CD4-positive, alpha-beta T cell treated with Interleukin-10 for 1 hour (primary cell): ENCODE measurements at places on chromosomes 1 and 21.

GRCh38 chr1:85934516-85934915, 222.1 kb downstream of the COL24A1 start:
- DNase-seq = no peak

GRCh38 chr1:204321665-204322064, 38.1 kb downstream of the PLEKHA6 start:
- no peak for DNase-seq

DNA sequence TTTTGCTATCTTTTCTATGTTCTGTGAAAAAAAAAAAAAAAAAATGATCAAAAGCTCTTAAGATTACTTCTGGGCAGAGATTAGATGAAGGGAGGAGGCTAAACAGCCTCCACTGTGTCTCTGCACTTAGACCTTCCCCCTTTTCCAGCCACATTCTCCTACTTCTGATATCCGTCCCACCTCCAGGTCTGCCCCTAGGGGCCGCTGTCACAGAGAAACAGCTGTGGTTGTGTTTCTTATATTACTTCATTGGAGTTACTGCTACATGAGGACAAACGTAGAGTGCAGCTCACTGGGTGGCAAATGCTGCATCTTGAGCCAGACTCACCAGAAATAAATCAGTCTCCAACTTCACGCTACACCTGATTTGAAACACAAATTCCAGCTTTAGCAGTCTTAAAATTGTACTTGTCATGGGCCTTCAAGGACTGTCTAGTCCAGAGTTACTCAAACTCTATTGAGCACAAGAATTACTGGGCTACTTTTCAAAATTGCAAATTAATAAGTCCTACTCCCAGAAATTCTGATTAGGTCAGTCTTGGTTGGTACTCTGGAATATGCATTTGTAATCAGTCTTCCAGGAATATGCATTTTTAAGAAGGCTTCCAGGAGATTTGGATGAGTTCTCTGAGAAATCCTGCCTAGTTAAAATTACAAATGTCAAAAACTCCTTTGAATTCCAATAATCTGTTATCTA, 125.2 kb upstream of the PTBP2 start:
- DNase-seq = peak; percentile 10

GRCh38 chr1:12591267-12591938, 26.6 kb downstream of the DHRS3 start:
- DNase-seq = no peak

- no peak for DNase-seq
These were observed 37.5 kb upstream of the HOOK1 start for GRCh38 chr1:59776960-59777852.

DNA sequence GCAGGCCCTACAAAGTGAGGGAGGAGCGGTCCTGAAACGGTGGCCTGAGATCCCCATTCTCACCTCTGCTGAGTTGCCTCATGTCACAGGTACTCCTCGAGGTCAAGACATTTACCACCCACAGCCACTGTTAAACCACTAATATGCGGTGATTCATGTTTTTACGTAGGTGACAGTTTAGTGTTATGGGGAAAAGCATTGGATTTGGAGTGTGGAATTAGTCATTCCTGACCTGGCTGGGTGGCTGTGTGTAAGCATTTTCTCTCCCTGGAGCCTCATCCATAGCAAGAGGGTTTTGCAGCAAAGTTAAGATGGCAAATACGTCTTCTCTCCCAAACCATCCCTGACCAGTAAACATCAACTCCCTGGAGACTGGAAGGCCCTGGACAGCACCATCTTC, 57.8 kb upstream of the KCNJ6 start:
- DNase-seq = no peak

DNA sequence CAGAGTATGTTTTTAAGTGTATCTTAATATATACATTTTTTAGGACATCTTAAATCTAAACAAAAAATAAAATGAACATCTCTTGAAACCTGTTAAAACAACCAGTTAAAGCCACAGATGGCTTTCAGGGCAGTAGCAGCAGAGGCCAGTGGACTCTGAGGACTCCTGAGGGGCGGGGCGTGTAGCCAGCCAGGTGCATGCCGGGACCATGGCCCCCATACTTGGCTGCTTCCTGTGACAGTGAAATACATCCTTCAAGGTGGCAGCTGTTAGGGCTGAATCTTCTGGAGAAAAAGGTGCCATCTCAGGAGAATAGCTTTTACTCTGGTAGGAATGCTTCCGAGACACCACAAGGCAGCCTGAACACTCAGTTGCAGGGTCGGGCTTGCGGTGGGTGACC, 9.6 kb downstream of the RHOU start:
- no peak for DNase-seq

DNA sequence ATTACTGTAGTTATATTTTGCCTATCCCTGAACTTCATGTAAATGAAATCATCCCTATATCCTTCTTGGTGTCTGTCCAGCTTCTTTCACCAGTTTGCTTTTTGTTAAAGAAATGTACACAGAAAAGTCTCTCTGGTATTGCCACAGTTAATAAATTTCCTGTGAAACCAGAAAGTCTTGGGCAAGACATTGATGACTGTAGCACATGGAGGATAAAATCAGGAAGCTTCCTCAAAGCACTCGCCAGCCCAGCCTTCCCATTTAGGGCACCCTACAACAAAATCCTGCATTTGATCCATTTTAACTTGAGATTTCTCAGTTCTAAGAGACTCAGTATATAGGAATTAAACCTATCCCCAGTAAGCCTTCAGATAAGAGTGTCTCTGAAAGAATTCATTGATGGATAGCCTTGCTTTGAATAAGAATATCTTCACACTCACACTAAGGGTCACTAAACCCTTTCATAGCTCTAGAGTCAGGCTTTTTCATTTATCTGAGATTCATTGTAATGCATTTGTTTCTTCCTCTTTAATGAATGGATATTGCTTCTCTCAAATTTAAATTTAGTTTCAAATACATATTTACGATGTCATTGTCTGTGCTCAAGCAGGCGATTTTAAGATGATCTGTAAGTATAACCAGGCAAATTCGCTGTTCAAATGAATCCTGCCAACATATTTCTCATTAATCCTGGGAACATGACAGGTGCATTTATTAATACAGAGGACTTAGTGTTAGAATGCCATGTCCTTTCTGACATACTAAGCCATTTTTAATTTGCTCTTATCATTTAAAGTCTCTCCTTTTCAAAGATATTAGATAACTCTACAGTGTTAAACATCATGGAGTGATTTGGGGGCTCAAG, 153.1 kb downstream of the GRIK1 start:
- no peak for DNase-seq

DNA sequence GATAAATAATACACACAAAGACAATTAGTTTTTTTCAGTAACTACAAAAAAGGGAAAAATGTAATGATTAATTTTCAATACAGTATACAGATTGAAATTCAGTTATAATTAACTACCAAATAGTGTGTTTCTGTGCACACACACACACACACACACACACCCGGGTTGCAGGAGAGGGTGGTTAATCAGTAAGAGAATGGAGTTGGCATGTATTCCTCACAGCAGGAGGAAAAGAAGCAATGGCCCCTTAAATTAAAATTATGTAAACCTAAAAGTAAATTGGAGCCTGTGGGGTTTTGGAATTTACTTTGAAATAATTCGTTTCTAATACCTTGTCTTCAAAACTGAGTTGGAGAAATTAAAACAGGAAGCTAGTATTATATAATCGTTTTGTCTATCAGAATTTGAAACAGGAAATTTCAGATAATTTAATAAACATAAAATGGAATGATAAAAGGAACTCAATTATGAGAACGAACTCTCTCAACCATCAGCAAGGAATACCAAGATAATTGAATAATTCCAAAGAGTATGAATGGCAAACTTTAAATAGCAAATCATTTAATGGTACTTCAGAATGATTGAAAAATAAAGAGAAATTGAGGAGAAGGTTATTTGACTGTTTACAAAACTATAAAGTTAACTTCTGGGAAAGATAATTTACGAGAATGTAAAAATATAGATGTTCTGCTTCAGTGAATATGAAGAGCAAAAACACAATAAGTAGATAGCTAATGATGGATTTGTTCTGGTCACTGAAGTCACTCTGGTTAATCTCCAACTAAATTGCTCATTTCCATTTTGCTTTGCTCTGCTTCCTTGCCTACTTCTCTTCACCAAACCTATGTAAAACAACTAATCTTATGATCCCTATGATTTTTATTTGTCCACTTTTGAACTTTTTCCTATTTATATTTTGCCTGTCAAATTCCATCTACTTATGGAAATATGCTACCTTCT, 547.9 kb upstream of the ZP4 start:
- no peak for DNase-seq

DNA sequence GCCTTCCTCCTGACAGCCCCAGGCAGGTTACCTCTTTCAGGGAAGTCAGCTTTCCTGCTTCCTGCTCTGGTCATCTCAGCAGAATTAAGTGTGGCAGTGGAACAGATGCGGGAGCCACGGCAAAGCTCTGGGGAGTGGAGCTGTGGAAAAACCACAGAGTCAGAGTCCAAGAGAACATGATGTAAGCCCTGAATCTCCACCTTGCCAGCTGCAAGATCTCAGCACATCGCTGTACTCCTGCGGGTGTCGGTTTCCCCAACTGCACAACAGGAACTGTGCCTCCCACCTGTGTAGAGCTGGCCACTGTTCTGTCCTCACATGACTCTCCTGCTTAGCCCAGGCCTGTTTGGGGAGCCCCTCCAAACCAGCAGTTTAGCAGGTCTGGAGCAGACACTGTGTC, 123.7 kb downstream of the MATN1 start:
- DNase-seq = no peak

DNA sequence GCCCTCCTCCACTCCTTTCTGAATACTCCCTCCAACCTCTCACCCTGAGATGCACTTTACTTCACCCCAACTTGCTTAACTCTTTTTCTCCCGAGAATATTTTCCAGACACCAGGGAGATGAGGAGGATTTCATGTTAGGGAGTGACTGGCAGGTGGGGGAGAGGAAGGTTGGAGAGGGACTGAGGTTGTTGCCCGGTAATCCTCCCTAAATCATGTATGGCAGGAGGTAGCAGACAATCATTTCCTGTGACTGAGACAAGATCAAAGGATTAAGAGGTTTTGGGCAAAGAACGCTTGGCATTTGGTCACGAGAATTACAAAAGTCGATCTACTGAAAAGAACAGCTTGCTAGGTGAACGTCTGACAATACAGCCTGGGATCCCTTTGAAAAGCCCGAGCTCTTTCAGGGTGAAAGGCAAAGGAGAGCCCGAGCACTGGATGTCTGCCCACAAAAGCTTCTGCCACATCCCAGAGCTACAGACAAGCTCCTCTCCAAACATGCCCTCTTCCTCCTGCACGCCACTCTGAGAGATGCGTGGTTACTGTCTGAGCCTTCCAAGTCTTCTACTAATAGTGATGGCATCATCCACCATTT, 154.1 kb downstream of the DAB1 start:
- no peak for DNase-seq

DNA sequence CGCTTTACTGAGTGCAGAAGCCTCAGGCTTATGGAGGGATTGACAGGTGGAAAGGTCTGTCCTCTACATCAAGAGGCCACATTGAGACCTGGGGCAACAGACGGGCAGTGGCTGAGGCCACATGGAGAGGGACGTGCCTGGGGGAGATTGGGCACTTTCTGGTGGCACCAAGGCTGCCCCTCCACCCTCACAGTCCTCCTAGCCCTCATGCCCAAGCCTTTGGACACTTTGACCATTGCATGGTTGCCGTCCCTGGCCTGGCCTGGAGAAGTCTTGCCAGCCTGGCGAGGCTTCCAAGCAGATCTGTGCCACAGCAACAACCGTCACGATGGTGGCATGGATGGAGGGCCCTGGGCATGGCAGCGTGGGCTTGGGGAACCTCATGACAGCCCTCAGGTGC, 192.1 kb upstream of the VAMP3 start:
- no peak for DNase-seq

DNA sequence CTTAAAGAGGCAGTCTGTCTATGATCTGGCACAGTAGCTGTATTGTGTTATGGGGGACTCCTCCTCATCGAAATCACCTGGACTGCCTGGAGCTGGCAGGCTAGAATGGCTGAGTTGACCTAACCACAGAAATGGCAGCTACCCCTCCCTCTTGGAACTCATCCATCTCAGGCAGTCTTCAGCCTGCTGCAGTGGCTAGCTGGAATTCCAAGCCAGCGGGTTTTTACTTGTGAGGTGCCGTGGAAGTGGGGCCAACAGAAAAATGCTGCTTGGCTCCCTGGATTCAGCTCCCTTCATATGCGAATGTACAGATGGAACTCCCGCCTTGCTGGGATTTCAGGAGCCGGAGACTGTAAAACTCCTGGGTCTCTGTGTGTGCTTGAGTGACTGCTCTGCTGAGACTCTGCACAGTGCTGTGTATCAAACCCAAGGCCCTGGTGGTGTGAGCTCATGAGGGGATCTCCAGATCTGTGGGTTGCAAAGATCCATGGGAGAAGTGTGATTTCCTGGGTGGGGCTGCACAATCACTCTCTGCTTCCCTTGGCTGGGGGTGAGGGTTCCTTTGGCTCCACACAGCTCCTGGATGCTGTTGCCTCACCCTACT, 316.9 kb downstream of the CTH start:
- no peak for DNase-seq

GRCh38 chr21:17390569-17390968, 122.3 kb upstream of the CXADR start:
- no peak for DNase-seq

GRCh38 chr1:186155594-186155993, 219.5 kb downstream of the TPR start:
- DNase-seq = peak; percentile 16

DNA sequence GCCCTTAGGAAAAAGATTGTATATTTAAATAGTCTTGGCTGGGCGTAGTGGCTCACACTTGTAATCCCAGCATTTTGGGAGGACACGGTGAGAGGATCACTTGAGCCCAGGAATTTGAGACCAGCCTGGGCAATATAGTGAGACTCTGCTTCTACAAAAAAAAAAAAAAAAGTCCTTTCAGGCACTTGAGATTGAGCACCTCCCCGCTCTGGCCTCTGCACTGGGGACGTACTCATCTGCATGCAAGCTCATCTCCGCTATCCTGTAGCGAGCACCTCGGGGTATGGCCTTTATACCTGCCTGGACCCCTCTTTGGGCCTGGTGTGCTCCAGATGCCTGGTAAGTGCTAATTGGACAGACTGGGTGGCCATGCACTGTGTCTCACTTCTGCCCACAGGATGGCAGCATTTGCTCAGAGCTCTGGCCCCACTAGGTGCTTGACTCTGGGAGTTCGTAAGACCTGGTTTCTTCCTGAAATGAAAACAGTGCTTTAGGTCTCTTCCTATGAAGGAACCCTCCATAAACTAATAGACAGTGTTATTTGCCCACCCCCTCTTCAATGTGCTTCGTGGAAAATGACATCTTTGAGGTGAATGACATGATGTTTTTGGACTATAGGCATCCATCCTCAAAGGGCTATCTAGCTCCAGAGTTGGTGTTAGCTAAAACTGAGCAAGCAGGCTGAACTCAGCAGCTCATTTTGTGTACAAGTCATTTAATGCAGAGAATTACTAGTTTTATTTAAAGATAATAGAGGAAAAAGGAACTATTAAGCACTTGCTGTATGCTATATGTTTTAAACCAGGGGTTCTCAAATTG, 61.7 kb upstream of the ADAR start:
- peak; percentile 77 for DNase-seq

DNA sequence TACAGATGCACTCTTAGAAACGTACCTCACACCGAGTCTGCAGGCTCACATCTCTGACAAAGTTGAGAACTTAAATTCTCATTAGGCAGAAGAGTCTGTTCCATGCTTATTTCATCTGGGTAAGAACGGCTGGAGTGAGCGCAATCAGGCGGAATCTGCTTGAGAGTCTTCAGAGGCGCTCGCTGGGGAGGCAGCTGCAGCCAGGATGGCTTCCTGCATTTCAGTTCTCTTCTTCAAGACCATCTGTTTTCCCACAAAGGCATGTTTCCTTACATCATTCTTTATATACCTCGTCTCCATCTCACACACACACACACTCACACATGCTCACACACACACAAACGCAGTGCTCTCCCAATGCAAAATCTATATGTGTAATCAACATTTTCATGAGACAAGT, 497.1 kb downstream of the AJAP1 start:
- DNase-seq = no peak
